Bladder microvascular endothelial cell (primary cell): ENCODE measurements at places on chromosomes 7 and 10. TPM values are rescaled to one million over a fixed set of nuclear protein-coding genes. Genes with fewer than 3 reads are reported as not detected.

The PNLIPRP3 gene
- not detected in 2 replicates for total RNA-seq

The WEE2 gene
- total RNA-seq, result not detected in 2 replicates

The DYNC1I1 gene
- 0.49 and 31.3 TPM in 2 replicates for total RNA-seq

The COL13A1 gene
- 3.1 and 9.0 TPM in 2 replicates for total RNA-seq

The SLC39A12 gene
- total RNA-seq, result not detected in 2 replicates

The CXCL12 gene
- 2.9 and 17.4 TPM in 2 replicates for total RNA-seq

The CPED1 gene
- total RNA-seq, result 2.2 and 5.0 TPM in 2 replicates

The HYAL4 gene
- 1.2 TPM in 1 of 2 replicates, not detected in the other for total RNA-seq

The TSPAN14 gene
- total RNA-seq, result 51.3 and 164 TPM in 2 replicates

The OPALIN gene
- not detected in 2 replicates for total RNA-seq
